ENCODE measurements at places on chromosomes 3 and 15.
A peak's percentile ranks its signal among the peaks of the same experiment; 100 is the strongest.

GRCh38 chr3:120425572-120426250 lies 25.1 kb downstream of the FSTL1 start:
- peak; percentile 96 for DNase-seq

DNA sequence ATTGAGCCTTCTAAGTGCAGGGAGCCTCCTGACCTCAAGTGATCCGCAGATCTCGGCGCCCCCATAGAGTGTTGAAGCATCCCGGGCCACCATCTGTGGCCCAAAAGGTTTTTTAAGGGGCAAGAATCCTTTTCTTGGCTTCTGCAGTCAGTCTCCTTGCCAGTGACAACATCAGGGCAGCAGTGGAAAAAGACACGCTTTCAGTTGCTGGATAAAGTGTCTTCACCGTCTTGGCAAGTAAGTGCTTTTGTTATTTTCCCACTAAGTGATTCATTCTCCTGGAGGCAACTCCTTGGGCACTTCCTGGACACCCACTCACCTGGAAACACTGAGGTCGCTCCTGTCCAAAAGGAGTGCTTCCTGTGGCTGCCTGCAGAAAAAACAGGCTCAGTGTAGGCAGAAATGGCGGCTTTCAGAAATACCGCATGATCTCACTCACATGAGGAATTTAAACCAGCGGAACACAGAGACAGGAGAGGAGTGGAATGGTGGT lies 71.7 kb upstream of the ABHD2 start:
- no peak for DNase-seq

DNA sequence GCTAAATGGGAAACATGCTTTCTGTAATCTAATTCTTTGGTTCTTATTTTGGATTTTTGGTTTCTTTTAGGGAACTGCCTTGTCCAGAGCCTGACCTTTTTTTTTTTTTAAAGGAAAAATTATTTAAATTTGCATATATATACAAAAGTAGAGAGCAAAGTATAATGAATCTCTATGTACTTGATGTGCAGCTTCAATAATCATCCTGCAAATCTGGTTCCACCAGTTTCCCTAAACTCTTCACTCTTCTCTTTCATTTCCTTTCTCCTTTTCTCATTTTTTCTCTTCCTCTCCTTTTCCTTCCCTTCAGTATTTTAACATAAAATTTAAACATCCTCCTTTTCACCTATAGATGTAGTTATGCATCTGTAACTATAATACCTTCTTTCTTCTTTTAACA lies 82.5 kb downstream of the USP13 start:
- DNase-seq = no peak

GRCh38 chr15:74505837-74506514 lies 35.0 kb upstream of the ARID3B start:
- peak; percentile 30 for DNase-seq

DNA sequence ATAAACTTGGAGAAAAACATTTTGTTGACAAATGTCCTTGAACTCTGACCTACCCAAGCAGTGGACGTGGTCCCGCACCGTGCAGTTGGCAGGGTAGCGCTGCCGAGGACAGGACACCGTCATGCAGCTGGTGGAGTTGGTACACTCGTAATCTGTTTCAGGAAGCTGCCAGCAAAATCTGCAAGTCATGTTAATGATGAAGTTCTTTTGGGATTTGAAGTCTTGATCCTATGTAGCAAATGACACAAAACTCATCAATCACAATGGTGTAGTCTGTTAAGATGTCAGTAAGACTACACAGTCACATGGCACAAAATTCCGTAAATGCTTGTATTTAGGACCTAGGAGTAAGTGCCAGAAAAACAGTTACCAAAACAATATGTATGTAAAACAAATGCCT lies 5.5 kb downstream of the TM2D3 start:
- DNase-seq = peak; percentile 45

GRCh38 chr15:77499087-77499760 lies 78.5 kb downstream of the HMG20A start:
- DNase-seq = no peak

GRCh38 chr15:75193272-75193671 lies 8.4 kb upstream of the C15orf39 start:
- DNase-seq = no peak

DNA sequence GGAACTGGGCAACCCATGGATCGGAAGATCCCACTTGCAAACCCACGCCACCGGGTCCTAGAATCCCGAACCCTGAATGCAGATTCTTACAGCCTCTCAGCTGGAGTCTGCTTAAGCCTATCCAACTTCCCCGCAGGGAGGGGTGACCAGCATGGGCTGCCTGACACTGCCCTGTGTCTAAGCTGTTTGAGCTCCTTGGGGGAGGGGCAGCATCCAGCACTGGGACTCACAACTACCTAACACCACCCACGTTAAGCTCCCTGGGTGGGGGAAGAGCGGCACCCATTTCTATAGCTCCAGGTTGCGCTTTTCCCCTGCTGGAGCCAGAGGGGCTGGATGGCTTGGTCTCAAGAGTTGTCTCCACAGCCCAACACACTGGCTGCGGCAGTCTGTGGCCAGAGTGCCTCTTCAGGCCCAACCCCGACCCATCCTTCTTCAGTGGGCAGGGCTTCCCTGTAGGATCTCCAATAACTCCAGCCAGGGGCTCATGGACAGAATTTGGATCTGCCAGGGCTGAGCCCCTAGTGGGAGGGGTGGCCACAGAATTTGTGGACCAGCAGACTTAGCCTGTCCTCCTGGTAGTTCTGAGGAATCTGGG lies 649.2 kb downstream of the TUSC7 start:
- DNase-seq = no peak

DNA sequence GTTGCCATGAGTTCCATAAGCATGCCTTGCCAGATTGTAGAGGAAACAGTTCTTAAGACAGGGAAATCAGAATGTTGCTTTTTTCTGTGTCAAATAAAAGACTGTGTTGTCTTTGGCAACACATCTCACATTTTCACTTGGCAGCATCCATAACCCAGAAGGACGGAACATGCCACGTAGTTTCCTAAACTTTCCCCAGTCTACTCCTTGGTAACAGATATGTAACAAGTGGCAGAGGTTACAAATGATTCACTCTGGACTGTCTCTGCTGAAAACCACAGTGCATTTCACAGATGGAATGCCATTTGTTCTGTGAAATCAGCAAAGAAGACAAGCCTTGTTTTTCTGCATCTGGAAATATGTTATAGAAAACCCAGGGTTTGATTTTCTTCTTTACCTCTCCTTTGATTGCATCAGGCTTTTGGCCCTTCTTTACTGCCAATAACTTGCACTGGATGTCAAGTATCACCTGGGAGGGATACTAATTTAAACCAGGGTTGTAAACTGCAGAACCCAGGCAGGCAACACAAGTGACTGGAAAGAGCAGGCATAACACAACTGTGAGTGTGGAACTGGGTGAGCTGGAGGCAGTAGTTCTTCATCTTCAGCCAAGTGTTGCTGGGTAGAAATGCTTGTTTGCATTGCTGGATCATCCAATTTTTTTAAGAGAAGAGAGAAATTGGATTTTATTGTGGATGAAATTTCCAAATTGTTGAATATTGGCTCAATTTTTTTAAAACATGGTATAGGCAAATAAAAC lies 124.4 kb upstream of the FOXB1 start:
- DNase-seq = peak; percentile 51

GRCh38 chr3:140056047-140056446 lies 121.1 kb downstream of the CLSTN2 start:
- DNase-seq = no peak

DNA sequence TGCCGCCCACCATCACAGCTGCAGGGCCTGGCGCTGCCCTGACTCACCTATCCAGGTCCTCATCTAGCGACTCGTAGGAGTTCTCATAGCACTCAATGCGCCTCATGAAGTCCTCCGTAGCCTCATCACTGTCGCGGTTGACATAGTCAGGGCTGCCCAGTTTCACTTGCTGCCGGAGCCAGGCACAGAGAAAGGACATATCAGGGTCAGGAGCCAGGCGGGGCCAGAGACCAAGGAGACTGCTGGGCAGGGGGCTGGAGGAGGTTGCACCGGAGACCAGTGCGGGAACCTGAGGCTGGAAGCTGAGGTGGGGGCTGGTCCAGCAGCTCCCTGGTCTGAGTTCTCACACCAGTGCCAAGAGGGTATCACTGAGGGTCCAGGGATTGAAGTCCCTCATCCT lies 18.2 kb downstream of the PFKFB4 start:
- DNase-seq = no peak

- DNase-seq = no peak
Measured at GRCh38 chr3:113166357-113166718, 45.0 kb upstream of the BOC start.

- no peak for DNase-seq
Measured at GRCh38 chr3:32973982-32974381, 22.5 kb downstream of the CCR4 start.

GRCh38 chr3:65875393-65876027 lies 163.2 kb downstream of the MAGI1 start:
- DNase-seq = no peak

DNA sequence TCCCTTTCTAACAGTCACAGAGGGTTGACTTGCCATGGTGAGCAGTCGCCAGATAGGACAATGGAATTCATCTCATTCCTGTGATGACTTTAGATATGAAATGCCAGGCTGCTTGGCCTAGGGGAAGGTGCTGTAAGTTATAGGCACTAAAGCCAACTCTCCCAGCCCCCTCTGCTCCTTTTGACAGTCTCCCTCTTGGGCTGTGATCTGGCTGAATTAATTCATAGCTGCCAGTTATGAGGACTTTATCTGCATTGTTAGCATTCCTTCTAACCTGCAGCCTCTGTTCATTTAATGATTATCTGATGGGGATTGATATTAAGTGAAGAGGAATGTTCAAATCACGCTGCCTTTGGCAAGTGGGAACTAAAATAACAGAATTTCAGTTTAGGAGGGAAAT lies 427.1 kb upstream of the RASGRP1 start:
- peak; percentile 56 for DNase-seq

- DNase-seq = peak; percentile 2
Measured at GRCh38 chr3:7683426-7683825, 818.2 kb upstream of the LMCD1 start.

- DNase-seq = no peak
Measured at GRCh38 chr3:33008282-33008681, 56.8 kb downstream of the CCR4 start.

DNA sequence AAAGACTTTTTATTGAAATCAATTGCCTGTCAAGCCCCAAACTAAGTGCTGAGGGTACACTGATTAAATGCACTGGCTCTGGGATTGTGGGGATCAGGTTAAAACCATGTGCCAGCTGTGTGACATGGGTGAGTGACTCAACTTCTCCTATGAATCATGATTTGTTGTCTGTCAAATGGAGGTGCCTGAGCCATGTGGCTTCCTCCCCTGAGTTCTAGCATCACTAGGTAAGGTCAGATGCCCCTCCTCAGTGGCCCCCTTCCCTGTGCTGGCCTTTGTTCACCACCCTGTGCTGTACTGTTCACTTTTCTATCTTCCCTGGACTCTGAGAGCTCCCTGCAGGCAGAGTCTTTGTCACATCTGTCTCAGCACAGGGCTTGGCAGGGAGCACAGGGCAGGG lies 43.6 kb upstream of the ATP2B2 start:
- no peak for DNase-seq

DNA sequence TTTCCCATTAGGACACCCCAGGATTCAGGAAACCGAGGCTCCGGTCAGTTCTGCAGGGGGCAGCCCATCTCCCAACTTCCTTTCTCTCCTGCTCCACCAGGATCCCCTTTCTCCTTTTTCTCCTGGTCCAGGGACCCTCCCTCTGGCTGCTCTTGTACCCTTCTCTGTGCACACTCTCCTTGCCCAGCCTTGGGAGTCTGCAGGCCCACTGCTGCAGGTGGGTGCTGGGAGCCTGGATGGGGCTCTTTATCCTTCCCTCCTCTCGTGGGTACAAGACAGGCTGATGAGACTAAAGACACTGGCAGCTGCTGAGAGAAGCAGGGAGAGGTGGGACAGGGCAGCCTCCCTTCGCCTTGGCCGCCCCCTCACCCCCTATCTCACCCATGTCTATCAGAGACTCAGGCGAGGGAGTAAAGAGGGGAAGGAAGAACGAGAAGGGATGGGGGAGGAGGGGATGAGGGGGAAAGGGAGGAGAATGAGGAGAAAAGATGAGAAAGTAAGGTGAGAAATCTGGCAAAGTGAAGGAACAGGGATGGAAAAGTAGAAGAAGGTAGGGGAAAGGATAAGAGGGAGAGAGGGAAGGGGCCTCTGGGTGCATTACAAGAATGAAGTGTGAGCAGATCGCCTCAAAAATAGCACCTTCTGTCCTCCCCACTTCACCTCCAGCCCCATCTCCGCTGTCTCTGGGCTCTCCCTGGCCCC lies 45.2 kb downstream of the ITGA11 start:
- DNase-seq = no peak

- no peak for DNase-seq
Measured at GRCh38 chr3:36840453-36840921, 76.1 kb upstream of the DCLK3 start.

GRCh38 chr15:37094915-37095711 lies 5.2 kb downstream of the MEIS2 start:
- DNase-seq = no peak

DNA sequence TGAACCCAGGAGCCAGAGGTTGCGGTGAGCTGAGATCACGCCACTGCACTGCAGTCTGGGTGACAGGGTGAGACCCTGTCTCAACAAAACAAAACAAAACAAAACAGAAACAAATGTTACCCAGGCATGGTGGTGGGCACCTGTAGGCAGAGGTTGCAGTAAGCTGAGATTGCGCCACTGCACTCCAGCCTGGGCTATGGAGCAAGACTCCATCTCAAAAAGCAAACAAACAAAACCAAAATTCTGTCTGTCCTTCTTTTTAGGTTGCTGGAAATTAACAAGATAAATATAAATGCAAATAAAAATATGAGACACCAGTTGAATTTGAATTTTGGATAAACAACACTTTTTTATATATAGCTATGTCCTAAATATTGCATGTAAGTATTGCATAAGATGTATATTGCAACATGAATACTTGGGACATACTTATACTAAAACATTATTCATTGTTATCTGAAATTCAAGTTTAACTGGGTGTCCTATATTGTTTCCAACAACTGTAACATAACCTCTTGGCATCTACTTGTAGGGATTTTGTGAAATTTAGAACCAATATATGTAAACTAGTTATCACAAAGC lies 4.7 kb upstream of the CEP97 start:
- no peak for DNase-seq

DNA sequence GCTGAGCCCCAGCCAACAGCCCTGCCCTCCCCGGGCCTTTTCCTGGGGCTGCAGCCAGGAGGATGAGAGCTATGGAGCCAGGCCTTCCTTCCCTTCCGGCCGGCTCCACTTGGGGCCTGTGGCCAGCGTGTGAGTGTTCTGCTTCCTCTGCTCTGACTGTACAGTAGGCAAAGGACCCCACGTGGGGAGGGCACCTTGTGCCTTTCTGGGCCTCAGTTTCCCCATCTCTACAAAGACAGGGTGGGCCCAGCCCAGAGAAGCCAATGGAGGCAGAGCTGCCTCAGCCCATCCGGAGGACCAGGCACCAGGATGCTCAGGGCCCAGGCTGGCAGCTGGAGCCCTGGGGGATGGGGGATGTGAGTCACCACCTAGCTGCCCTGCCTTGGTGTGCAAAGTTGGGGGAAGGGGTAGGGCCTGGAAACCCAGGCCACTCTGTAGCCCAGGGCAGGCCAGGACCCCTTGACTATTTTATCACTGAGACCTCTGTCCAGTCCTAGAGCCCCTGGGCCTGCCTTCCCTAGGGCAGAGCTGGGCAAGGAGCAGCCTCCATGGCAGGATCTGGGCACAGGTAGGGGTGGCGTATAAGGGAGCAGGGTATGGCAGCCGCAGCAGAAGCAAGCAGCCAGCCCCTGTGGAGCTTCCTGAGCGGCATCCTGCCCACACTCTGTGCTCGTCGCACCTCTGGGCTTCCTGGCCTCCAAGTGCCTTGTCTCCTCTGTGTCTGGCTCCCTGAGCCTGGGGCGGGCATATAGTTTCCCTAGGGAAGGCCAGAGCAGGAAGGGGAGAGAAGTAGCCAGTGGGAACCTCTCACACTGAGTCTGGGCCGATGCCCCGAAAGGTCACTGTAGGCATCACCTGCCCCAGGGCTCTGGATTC lies 1.8 kb downstream of the PSTPIP1 start:
- DNase-seq = peak; percentile 17

GRCh38 chr3:30421266-30421665 lies 185.1 kb upstream of the TGFBR2 start:
- DNase-seq = peak; percentile 78
